ENCODE measurements at places on chromosomes 2 and 18.

- DNase-seq, result no peak
Observed at GRCh38 chr2:232075080-232075479, 113.6 kb downstream of the DIS3L2 start.

GRCh38 chr2:191597186-191597751 lies 80.7 kb upstream of the NABP1 start:
- no peak for DNase-seq

DNA sequence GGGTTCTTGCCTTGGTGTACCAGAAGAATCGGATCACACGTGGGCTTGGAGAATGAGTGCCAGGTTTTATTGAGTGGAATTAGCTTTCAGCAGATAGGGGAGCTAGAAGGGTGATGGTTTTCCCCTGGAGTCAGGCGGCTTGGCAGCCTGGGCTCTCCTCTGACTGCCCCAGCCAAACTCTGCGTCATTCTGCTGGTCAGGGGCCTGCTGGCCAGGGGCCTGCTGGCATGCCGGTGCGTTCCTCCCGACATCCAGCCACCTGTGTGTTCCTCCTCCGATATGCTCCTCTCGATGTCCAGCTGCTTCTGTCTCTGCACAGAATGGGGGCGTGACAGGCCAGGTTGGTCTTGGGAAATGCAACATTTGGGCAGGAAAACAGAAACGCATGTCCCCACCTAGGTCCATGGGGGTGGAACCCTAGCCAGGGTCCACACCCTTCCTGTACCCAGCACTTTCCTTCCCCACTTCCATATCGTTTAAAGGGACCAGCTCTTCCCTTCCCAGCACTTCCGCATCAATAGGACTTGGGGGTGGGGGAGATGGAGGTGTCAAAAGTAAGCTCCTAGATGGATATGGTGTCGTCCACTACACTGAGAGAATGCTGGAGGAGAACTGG lies 85.3 kb downstream of the VWA3B start:
- no peak for DNase-seq

- DNase-seq, result no peak
Observed at GRCh38 chr18:78130232-78131195, 849.1 kb upstream of the SALL3 start.

- no peak for DNase-seq
Observed at GRCh38 chr2:47339745-47340541, 63.0 kb upstream of the MSH2 start.

Measured in left renal pelvis (tissue), 4 donors.